Pancreas (tissue), 10 donors: ENCODE measurements at places on chromosomes 2 and 18. TPM values are rescaled to one million over a fixed set of nuclear protein-coding genes. Genes with fewer than 3 reads are reported as not detected.

The CERKL gene
- total RNA-seq = 0.46 TPM

The SLC4A1AP gene
- total RNA-seq = 5.9 TPM

The DSG2 gene
- 24.2 TPM for total RNA-seq

The PRKD3 gene
- 17.2 TPM for total RNA-seq

The OXER1 gene
- 4.5 TPM for total RNA-seq

The RUFY4 gene
- total RNA-seq = 0.31 TPM

The TFCP2L1 gene
- total RNA-seq = 4.7 TPM

The C2orf80 gene
- not detected for total RNA-seq

The HOXD8 gene
- total RNA-seq = 0.35 TPM

The TACR1 gene
- total RNA-seq = 0.40 TPM

The GPR45 gene
- total RNA-seq = not detected

The PROKR1 gene
- not detected for total RNA-seq

The TMEM178A gene
- 0.34 TPM for total RNA-seq

The FMNL2 gene
- 7.8 TPM for total RNA-seq

The TMEFF2 gene
- total RNA-seq = not detected

The ALLC gene
- not detected for total RNA-seq

The SMC6 gene
- 4.9 TPM for total RNA-seq

The SLC14A1 gene
- total RNA-seq = 0.79 TPM

The CARF gene
- 5.1 TPM for total RNA-seq

The L3MBTL4 gene
- 9.8 TPM for total RNA-seq

The GCC2 gene
- total RNA-seq = 28.0 TPM

The UGT1A10 gene
- not detected for total RNA-seq

The ANKRD36 gene
- total RNA-seq = 11.1 TPM

The CYBRD1 gene
- 4.4 TPM for total RNA-seq

The ADGRF3 gene
- 0.53 TPM for total RNA-seq

The DCTN1 gene
- 45.9 TPM for total RNA-seq

The COL4A3 gene
- 3.3 TPM for total RNA-seq

The KCNK3 gene
- total RNA-seq = 46.4 TPM

The GCG gene
- 299 TPM for total RNA-seq

The CNTNAP5 gene
- 0.43 TPM for total RNA-seq

The LRRC30 gene
- not detected for total RNA-seq

The RNU2-63P gene
- not detected for total RNA-seq

The KATNAL2 gene
- 0.97 TPM for total RNA-seq

The SLC4A3 gene
- total RNA-seq = 6.1 TPM

The APOB gene
- total RNA-seq = 0.09 TPM

The CRYBA2 gene
- 29.6 TPM for total RNA-seq

The DPP4 gene
- 2.3 TPM for total RNA-seq

The GREB1L gene
- total RNA-seq = not detected

The PLB1 gene
- total RNA-seq = 2.2 TPM

The SPEG gene
- total RNA-seq = 3.7 TPM

The ANO7 gene
- 1.8 TPM for total RNA-seq

The CTAGE1 gene
- not detected for total RNA-seq
